ENCODE measurements at places on chromosomes 3 and 15.

- no peak for DNase-seq
Observed at GRCh38 chr3:46889381-46890110, 12.0 kb downstream of the PTH1R start.

- no peak for DNase-seq
Observed at GRCh38 chr3:24388159-24388558, 106.5 kb downstream of the THRB start.

GRCh38 chr3:126358038-126358815 lies 1.0 kb upstream of the KLF15 start:
- DNase-seq: no peak

- peak; percentile 80 for DNase-seq
Observed at GRCh38 chr3:47324278-47324865, 41.6 kb downstream of the KLHL18 start.

- DNase-seq: no peak
Observed at GRCh38 chr3:9180764-9181117, 68.7 kb downstream of the SRGAP3 start.

DNA sequence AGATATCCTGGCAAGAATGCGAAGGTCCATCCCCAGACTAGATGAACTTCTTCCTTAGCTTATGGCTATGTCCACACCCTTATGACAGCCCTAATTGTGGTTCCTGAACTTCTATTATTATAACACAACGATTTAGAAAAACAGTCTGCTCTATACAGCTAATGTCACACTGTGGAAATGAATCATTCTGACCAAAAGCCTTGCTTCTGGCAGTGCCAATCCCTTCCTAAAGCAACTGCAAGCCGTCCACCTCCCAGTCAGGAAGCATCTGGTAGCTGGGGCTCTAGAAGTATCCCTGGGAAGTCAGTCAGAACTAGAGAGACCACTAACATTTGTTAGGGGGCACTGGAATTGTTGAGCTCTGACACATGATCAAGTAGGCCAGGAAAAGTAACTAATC lies 45.0 kb downstream of the MYO5A start:
- peak; percentile 47 for DNase-seq

- peak; percentile 40 for DNase-seq
Observed at GRCh38 chr15:75570126-75570845, 8.8 kb downstream of the PTPN9 start.

GRCh38 chr15:31606194-31606669 lies 279.6 kb downstream of the KLF13 start:
- DNase-seq: peak; percentile 59

DNA sequence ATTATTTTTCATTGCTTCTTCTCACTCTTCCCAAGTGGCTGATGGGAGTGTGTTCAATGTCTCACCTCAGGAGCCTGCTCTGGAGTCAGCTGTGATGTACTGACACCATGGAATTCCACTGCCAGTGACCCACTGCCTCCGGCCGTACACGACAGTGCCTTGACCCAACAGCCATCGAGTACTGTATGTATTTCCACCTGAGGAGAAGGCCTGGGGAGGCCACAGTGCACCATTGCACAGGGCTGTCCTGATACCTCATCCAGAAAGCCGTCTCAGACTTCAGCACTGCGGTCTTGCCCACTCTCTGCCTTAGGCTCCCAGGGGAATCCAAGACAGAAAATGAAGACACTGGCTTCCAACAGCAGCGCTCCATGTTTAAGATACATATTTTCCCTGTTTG lies 51.4 kb upstream of the EIF1B start:
- DNase-seq: no peak

- no peak for DNase-seq
Observed at GRCh38 chr3:24622138-24622537, 127.5 kb upstream of the THRB start.

DNA sequence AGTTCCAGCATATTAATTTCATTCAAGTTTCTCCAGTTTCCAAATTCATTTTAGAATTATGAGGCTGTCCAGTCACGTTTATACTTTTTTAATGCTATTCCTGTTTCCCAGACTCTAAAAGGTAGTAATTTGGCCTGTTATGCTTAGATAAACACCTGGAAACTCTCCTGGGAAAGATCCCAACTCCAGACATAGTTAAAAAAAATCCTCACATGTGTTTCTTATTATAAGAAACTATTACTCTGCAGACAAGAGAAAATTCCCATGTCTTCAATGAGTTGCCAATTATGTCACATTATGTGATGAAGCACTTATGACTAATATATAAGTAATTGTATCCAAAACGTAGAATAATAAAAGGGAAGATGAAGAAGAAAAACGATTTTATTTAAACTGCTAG lies 137.1 kb upstream of the TMC3 start:
- peak; percentile 73 for DNase-seq

- no peak for DNase-seq
Observed at GRCh38 chr3:49602049-49602554, 47.8 kb downstream of the BSN start.

GRCh38 chr3:192194085-192194484 lies 533.3 kb downstream of the FGF12 start:
- no peak for DNase-seq

DNA sequence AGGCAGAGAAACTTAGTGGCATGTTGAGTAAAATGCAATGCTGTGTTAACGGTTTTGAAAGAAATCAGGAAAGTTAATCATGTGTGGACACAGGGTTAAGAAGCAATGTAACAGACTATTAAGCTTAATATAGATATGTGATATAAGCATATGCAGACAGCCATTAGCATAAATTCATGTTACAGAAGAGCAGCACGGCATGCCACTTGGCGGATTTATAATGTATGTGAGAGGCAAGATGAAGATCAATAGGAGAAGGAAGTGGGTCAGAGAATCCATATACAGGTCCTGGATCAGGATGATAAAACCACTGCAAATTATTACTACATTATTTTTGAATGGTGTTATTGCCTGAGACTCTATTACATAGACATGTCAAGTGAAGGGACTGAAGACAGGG lies 694.3 kb downstream of the MCTP2 start:
- DNase-seq: no peak

DNA sequence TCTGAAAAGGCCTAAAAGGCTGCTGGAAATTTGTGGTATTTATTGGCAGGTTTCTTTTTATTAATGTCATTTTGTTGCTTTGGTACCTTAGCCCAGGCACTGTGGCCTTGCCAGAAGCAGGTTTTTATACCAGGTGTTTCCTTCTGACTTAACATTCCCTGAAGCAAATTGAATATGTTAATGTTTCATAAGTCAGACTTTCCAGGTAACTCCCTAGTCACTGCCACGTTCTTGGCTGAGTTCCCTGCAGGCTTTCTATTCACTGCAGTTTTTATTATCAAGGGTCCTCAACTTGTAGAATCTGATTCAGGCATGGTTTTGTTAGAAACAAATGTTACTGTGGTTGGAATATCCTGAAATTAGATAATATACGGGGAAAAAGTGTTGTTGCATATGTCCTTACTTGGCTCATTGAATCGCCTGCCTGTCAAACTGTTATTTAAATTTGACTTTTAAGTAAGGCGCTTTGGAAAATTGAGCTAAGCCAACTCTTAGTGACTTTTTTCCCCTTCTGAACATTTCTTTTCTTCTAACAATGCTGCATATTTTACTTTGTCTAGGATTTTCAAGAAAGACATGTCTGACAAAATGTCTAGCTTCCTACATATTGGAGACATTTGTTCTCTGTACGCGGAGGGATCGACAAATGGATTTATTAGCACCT lies 22.9 kb downstream of the ITPR1 start:
- DNase-seq: no peak
